ENCODE measurements at places on chromosomes 2 and 18. TPM values are rescaled to one million over a fixed set of nuclear protein-coding genes. Genes with fewer than 3 reads are reported as not detected.

The COMMD1 gene
- 77.0 TPM for polyA plus RNA-seq

The GPR55 gene
- polyA plus RNA-seq = 0.17 TPM

The PJVK gene
- 19.3 TPM for polyA plus RNA-seq

The CNTNAP5 gene
- polyA plus RNA-seq = 0.03 TPM

DNA sequence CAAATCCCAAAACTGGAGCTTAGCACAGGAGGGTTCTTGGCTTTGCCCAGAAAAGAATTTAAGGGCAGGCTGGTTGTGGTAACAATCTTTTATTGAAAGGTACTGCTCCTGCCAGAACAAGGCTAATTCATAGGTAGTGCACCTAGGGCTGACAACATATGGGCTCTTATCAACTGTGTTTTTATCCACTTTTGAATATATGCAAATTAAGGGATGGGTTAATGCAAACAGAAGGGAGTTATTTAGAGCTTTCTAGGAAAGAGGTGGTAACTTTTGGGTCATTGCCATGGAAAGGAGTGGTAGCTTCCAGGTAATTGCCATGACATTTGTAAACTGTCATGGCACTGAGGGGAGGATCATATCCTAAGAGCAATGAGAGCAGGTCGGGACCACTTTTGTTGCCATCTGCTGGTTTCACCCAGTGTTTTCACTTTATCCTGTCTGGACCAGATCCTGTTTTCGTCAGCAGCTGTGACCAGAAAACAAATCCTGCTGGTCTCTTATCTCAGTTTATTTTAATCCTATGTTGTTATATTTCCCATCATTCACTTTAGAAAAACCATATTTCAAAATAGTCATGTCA lies 981 bp downstream of the C2orf66 start:
- no peak for DNase-seq

DNA sequence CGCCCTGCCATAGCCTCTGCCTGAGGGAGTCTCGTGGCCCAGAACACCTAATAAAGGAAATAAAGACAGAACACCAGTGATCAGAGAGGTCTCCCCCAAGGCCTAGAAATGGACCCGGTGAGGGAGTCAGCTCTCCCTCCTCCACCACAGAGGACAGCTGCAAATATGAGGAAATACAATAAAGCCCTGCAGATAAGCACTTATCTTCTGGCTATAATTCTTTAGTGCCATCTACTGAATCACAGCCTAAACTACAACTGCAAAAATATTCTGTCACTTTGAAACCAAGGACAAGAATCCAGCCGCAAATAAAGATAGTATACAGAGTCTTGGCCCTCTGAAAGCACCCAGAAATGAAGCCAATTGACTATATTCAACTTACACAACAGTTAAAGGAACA lies 42.4 kb upstream of the TACR1 start:
- DNase-seq = no peak

- no peak for DNase-seq
Measured at GRCh38 chr2:125886153-125886552, 769.8 kb upstream of the GYPC start.

DNA sequence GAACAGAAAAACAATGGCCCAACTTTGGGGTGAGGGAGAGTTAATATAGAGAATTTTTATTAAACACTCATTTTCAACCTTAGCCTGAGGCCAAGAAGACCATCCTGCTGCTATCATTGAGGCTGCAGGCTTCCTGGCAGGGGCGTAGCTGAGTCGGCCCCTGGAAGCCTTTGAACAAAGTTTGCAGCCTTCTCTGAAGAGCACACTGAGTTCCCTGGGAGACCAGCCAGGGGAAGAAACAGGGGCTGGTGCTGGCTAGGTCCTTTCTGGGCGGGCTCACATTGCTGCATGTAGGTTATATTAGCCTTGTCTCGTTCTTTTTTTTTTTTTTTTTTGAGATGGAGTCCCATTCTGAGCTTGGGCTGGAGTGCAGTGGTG lies 126.8 kb upstream of the HS6ST1 start:
- DNase-seq = no peak

DNA sequence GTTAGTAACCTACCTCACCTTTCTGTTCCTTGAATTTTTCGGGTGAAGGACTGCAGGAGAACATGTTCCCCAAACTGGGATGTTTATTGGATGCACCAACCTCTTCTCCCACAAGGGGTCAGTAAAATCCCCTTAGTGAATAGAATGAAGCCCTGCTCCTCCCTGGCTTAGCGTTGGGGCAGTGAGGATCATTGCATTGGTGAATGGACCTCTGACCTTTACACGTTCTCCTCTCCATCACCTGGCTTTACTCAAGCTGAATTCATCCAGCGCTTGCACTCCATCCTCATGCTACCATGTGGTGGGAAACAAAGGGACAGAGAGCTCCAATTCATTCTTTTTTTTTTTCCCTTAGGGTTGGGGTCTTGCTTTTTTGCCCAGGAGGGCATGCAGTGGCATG lies 157.2 kb downstream of the MIB1 start:
- DNase-seq = peak; percentile 59

GRCh38 chr2:113068706-113069485 lies 1.1 kb downstream of the IL1F10 start:
- DNase-seq = no peak

- DNase-seq = no peak
Measured at GRCh38 chr2:148021886-148022285, 995 bp downstream of the MBD5 start.

DNA sequence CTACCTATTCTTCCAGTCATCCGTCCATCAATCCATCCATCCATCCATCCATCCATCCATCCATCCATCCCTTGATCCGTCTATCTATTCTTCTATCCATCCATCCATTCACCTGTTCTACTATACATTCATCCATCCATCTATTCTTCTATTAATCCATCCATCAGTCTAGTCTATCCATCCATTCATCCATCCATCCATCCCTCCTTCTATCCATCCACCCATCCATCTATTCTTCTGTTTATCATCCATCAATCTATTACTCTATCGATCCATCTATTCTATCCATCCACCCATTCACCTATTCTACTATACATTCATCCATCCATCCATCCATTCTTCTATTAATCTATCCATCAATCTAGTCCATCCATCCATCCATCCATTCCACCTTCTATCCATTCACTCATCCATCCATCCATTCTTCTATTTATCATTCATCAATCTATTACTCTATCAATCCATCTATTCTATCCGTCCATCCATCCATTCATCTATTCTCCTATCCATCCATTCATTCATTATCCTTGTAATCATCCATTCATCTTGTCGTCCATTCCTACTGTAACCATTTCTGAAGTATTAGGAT lies 110.4 kb upstream of the ZNF516 start:
- DNase-seq = no peak

DNA sequence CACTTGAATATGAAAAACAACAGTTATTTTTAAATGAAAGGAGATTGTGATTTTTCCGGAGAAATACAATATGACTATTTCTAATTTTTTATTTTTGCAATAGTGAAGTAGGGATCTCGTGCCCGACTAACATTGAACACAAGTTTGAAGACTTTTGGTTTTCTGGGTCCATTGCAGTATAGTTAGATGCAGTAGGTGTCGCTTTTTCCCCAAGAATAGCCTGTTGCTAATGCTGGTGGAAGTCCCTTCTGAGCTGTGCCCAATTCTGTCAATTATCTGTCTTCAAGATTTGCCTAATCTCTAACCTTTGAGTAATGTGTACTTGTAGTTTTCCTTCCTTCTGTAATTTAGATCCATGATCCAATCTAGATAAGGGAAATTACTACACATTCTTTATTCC lies 36.5 kb downstream of the SEMA4F start:
- peak; percentile 36 for DNase-seq

- no peak for DNase-seq
Measured at GRCh38 chr2:63891488-63892030, 49.9 kb downstream of the UGP2 start.

DNA sequence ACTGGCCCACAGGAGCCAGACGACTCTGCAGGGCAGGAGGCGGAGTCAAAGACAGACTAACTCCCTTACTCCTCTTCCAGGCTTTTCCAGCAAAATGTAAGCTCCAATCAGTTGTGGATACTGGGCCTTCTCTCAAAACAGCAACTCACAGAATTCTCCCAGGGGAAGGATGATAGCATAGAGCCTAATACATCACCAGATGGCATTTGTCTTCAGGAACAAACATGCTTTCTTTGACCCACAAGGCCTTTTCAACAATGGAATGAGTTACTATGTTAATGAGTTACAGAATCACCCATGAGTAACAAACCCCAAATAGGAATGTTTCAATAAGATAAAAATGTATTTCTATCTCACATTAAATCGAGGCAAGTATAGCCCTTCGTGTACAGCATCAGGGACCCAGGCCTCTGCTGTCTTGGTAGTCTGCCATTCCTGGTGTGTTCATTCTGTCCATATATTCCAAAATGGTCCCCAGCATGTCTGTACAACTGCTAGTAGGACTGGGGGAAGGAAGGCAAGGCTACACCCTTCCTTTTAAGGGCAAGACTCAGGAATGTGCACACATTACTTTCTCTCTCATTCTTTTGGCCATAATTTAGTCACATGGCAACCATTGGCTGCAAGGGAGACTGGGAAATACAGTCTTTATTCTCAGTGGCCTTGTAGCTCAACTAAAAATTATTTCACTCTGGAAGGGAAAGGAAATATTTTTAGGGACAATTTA lies 76.4 kb downstream of the BOD1L2 start:
- DNase-seq = peak; percentile 11

- no peak for DNase-seq
Measured at GRCh38 chr2:218230882-218231281, 13.9 kb downstream of the ARPC2 start.

- DNase-seq = no peak
Measured at GRCh38 chr2:241309684-241310117, 5.8 kb downstream of the HDLBP start.
